Prostate gland (tissue), 2 donors: ENCODE measurements at places on chromosomes 11 and 22.

- no peak for DNase-seq
Measured at GRCh38 chr11:48024635-48025071, 44.3 kb downstream of the PTPRJ start.

GRCh38 chr11:115159207-115159606, 345.0 kb downstream of the CADM1 start:
- DNase-seq = no peak

GRCh38 chr11:20080032-20080685, 80.1 kb downstream of the DBX1 start:
- no peak for DNase-seq

DNA sequence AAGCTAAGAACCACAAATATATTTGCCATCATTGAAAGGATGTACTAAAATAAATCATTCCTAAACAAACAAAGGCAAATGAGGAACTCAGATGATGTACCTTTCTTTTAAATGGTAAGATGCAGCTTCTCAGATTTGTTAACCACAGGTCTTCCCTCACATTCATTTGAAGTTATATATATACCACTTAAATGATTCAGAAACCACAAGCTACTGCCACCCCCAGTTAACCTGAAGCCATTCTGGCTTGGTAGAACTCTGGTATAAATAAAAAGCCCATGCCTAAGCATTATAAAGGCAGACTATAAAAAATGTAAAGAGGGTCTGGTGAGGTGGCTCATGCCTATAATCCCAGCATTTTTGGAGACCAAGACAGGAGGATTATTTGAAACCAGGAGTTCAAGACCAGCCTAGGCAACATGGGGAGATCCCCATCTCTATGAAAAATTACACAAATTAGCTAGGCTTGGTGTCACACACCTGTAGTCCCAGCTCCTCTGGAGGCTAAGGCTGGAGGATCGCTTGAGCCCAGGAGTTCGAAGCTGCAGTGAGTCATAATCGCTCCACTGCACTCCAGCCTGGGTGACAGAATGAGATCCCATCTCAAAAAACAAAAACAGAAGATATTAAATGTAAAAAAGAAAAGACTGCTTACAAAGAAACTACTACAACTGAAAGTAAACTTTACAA, 1185.3 kb downstream of the JRKL start:
- no peak for DNase-seq

GRCh38 chr11:69250186-69251056, 43.5 kb upstream of the MYEOV start:
- no peak for DNase-seq

GRCh38 chr22:46391486-46392136, 56.1 kb downstream of the TRMU start:
- DNase-seq = no peak

- no peak for DNase-seq
Measured at GRCh38 chr11:85464283-85464682, 162.9 kb downstream of the DLG2 start.

DNA sequence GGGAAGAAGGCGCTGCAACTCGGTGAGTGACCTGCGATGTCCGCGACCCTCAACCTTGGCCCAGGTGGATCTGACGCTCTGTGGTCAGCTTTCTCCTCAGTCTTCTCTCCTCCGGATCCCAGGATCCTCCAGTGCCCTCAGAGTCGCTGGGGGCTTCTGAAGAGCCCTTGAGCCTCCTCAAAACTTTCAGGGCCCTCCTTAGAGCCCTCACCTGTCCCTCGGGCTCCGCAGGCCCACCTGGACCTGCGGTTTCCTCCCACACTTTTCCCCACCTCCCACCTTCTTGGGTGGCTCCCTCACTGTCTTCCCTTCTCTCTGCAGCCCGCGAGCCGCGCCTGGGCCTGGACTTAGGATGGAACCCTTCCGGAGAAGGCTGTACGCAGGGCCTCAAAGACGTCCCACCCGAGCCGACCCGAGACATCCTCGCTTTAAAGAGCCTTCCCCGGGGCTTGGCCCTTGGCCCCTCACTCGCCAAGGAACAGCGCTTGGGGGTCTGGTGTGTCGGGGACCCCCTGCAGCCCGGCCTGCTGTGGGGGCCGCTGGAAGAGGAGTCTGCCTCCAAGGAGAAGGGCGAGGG, 335 bp downstream of the ZNF408 start:
- DNase-seq = no peak

GRCh38 chr11:49851511-49851910, 100.7 kb upstream of the OR4C13 start:
- no peak for DNase-seq
